ENCODE measurements at places on chromosomes 13 and 19.

- DNase-seq: no peak
These were observed 95.6 kb downstream of the FAM216B start for GRCh38 chr13:42876887-42877545.

- no peak for DNase-seq
These were observed 11.7 kb upstream of the KL start for GRCh38 chr13:33004511-33004910.

DNA sequence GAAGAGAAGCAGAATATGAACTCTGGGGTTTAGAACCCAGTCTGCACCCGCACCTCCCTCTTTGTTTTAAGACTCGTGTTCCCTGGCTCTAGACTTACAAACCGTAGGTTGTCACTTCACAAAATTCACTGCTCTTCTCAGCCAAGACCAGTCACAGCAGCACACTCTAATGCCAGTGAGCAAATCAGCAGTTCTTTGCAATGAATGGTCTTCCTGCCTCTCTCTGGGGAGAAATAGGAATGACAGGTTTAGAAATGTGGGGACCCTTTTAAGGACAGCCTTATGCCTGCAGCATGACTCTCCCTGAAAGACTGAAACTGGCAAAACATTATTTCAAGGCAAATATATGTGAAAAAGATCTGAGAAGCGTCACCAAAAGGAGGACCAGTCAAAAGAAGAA is 156.9 kb downstream of the KCTD15 start:
- no peak for DNase-seq

- no peak for DNase-seq
These were observed 8.4 kb upstream of the PRR19 start for GRCh38 chr19:42293540-42293939.

GRCh38 chr19:23541991-23542390 is 145.0 kb downstream of the ZNF675 start:
- DNase-seq: no peak

Data from glomerular endothelial cell (primary cell).